Body of pancreas (tissue), 4 donors: ENCODE measurements at places on chromosomes 7 and 10.

- DNase-seq, result peak; percentile 77
Measured at GRCh38 chr7:142626420-142627035, 122.7 kb upstream of the PRSS1 start.

GRCh38 chr10:91104193-91105041, 116.0 kb upstream of the PCGF5 start:
- DNase-seq, result no peak

DNA sequence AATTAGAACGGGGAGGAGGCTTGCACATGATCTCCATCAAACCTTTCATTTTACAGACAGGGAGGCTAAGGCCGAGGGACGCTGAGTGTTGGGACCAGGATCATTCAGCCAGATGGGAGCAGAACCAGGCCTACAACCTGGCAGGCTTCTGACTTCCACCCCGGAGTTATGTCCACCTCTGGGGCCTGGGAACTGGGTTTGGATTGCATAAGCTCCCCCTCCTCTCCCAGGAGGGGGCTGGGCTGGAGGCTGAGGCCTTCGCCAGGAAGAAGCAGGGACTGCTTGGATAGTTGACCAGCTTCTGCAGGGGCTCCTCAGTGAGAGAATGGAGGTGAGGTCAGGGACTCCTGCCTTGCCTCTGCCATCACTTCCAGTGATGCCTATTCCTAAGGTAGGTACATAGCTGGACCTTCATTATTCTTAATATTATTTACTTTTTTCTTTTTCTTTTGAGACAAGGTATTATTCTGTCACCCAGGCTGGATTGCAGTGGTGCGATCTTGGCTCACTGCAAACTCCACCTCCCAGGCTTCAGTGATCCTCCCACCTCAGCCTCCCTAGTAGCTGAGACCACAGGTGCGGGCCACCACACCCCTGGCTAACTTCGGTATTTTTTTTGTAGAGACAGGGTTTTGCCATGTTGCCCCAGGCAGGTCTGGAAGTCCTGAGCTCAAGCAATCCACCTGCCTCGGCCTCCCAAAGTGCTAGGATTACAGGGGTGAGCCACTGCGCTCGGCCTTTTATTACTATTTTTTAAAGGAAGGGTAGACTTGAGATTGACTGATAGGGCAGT, 1.3 kb downstream of the SNX10 start:
- DNase-seq, result peak; percentile 41

DNA sequence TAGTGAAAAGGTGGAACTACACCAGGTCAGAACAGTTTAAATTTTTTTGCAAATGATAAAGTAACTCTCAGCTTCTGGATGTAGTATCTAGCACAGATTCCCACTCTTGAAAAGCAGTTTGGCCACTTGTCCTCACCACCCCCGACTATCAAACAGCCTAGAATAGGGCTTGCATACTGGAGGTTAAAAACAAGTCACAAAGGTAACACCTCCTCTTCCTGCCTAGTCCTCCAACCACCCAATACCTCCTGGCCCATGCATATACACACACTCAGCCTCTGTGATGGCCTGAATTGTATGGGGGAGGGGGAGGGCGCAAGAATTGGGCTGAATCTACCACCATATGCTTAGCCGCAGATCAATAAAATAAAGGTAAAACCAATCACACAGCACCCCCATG, 5.7 kb downstream of the SKAP2 start:
- no peak for DNase-seq

DNA sequence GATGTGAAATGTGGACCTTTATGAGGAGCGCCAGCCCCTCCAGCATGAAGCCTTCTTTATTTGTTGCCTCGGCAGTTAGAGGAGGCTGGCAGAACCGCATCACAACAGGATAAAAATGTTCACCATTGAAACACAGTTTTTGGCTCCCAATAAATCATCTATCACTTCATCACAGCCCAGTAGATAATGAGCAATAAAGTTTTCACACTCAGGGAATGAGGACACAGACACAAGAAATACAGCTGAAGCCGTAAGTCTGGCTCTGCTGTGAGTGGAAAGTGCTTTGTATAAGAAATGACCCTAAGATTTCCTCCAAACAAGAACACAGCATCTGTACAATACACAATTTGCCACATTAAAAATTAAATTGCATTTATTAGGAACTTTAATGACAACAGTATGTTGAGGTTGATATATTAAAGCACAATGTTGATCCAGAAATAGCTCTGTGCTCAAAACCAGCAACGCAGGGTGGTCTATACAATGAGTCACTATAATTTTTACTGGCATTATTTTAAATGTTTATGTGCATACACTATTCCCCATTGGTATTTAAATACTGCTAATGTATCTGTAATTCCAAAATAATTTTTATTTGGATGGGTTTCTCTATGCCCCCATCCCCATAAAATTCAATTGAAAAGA, 301.8 kb upstream of the MGMT start:
- DNase-seq, result no peak

DNA sequence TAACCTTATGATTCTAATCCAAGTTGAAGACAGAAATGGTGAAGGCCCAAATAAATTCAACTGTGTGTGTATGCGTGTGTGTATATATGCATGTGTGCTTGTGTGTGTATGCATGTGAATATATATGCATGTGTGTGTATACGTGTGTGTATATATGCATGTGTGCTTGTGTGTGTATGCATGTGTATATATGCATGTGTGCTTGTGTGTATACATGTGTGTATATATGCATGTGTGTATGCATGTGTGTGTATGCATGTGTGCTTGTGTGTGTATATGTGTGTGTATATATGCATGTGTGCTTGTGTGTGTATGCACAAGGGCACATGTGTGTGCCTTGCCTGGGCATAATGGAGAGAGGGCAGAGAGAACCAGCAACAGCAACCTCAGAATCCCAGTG, 184.7 kb upstream of the PLPP4 start:
- DNase-seq, result no peak

DNA sequence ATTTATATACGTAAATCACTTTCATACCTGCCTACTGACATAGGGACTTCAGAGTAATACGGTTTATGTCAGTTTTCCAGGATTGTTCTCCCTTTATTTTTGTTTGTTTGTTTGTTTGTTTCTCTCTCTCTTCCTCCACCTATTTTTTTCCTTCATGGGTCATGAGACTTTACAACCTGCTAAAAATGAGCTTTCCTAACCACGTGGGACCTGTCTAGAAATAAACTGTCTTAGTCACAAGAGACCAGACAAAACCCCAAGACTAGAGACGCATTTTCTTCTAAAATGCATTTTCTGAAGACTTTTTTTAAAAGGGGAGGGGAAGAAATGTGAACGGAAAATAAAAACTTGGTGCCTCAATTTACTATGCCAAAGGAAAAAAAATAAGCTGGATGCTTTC, 41.1 kb upstream of the FIGNL1 start:
- DNase-seq, result no peak

- DNase-seq, result no peak
Measured at GRCh38 chr7:17297243-17297642, 1.2 kb upstream of the AHR start.

GRCh38 chr7:155348806-155349205, 51.1 kb downstream of the INSIG1 start:
- DNase-seq, result peak; percentile 4

DNA sequence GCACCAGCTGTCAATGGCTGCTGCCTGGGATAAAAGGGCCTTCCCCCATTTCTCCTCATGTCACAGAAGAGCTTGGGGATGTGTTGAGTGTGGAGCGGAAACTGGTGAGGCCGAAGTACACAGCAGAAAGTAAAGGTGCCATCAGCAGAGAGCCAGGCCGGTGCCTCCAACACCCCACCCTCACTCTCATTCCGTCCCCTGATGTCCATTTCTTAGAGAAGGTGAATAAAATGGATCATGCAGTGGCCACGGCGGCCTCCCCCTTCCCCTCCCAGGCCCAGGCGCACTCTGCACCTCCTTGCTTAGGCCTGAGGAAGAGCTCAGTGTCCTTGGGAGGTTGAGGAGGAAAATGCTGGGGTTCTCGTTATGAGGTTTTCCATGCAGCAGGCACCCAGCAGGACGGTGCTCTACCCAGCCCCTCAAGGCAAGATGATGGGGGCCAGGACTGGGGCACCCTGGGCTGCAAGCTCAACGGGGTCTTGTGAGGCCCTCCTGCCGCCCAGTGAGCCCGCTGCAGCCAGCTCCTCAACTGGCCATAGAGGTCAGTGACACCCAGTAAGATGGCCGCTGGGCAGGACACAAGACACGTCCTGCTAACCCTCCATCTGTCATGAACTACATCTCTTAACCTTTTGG, 163.9 kb downstream of the ADARB2 start:
- no peak for DNase-seq

GRCh38 chr10:30536578-30536977, 93.0 kb downstream of the LYZL2 start:
- DNase-seq, result no peak

DNA sequence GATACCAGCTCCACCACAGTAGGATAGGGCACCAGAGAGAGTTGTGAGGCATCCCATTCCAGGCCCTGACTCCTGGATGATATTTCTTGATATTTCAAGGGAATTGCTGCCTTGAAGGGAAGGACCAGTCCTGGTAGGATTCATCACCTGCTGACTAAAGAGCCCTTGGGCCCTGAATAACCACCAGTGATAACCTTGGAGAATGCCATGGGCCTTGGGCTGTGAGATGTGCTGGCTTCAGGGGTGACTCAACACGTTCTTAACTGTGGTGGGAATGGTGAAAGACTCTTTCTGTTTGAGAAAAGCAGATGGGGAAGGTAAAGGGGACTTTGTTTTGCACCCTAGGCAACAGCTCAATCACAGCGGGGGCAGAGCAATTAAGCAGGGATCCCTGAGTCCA, 21.4 kb upstream of the ASZ1 start:
- no peak for DNase-seq

DNA sequence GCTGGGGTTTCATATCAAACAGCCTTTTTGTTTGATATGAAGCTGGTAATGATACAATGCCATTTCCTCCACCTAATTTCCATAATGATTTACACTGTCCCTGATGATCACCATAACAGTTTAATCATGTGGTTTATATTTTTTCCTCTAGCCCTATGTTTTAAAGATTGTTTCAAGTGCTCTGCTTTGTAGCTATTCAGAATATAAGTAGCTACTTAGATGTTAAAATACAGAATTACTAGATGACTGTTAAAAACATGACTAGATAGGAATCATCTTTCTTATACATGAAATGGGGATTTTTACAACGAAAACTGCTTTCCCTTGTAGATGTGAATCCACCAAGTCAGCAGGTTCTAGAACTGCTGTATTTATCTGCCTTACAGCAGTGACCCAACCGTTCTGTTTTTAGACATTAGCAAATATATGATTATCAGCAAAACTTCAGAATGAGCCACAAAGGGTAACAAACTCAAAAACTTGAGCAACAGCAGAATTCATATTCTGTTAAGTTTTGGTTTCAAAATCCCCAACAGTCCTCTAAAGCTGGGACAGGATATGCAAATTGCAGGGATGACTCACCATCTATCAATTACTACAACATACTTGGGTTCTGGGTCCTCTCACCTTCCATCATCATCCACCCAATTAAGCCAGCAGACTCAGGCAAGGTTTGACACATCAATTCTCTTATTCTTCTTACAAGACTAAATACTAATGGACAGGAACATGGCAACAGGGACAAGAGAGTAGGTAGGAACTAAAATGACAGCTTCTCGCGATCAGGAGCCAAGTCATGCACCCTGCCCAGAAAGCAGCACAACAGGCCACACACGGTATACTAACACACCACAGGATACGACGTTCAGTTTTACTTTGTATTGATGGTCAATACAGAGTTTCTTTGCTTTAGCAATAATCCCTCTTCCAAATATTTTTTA, 83.9 kb downstream of the PIP4K2A start:
- DNase-seq, result no peak

DNA sequence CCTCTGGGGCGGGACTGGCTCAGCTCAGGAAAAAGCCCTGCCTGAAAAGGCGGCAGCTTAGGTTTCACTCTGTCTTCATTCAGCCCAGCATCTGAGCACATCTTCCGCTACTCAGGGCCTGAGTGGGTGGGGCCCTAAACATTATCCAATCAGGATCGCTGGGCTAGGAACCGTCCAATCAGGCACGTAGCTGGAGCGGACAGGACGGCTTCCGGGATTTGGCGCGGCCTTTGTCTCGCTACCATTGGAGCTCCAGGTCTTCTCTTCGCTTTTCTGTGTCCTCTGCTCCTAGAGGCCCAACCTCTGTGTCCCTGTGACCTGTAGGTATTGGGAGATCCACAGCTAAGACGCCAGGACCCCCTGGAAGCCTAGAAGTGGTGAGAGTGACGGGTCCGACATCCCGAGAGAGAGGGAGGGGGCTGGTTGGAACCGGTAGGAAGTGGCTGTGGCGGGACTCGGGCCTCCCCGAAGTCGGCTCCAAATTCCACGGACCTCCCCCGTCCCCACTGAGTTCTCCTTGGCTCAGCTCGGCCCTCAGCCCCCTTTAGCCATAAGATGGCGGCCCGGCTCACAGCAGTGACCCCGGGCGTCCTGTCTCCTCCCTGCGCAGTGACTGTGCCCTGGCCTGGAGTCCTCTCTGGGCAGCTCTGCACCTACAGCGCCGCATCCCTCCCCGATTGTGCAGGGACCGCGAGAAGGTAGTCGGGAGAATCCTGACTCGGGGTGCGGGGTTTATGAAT, 99.1 kb downstream of the ZNF680 start:
- peak; percentile 58 for DNase-seq

DNA sequence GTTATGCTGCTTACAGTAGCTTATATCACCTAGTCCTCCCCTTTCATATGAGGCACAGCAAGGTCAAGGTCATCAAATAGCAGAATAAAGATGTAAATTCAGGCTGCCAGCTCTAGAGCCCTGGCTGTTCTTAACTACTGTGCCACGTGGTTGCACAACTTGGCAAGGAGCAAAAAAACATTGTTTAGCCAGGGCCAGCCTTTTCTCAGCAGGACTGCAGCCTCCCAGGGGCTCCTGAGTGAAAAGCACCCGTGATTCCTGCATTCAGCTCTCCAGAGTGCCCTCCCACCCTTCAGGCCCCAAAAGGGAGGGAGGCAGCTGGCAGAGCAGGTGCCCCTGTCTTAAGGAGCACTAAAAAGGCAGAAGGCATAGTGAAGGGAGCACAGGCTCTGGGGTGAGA, 31.8 kb upstream of the TM9SF3 start:
- peak; percentile 79 for DNase-seq

- no peak for DNase-seq
Measured at GRCh38 chr10:60958892-60959601, 15.1 kb upstream of the RHOBTB1 start.

DNA sequence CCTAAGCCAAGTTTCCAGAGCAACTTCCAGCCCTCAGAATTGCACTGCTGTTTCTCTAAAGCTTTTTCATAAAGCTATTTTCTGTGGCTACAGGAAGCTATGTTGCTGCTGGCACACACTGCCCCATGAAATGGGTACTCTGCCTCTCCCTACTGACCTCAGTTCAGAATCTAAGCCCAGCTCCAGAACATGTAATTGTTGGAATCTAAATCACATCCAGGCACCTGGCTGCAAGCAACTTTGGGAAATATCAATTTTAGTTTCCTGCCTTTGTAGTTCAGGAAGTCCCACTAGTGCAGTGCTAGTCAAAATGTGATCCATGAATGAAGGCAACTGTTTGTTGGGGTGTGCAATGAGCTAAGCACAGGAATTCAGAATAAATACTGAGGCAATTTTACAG, 226.2 kb downstream of the THSD7A start:
- no peak for DNase-seq

- peak; percentile 49 for DNase-seq
Measured at GRCh38 chr7:75872073-75872782, 6.6 kb upstream of the RHBDD2 start.
